ENCODE measurements at places on chromosomes 6 and 20.

DNA sequence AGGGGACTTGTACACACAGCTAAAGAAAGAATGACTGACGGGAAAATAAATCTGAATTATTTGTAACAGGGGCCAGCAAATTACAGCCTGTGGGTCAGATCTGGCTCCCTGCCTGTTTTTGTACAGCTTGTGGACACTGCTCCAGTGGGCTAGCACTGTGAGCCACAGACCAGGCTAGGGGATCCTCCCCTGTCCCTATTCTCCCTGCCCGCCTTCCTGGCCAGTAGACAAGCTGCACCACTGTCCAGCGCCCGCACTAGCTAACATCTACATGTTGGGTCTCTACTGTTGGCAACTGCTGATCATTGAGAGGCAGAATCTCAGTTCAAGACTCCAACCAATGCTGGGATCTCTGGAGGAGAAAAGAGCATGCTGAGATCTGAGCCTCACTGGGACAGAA lies 10.7 kb downstream of the OSER1 start:
- H3K36me3 ChIP-seq: peaks cover 25% of the 10 kb centered on the region
- no peak overlapping the region for H3K4me3 ChIP-seq
- no peaks in the 10 kb centered on the region for H3K4me1 ChIP-seq
- DNase-seq: no peak

GRCh38 chr6:147397306-147397705 lies 111.2 kb upstream of the SAMD5 start:
- H3K36me3 ChIP-seq: no peaks in the 10 kb centered on the region
- no peak overlapping the region for H3K4me3 ChIP-seq
- no peaks in the 10 kb centered on the region for H3K27me3 ChIP-seq
- no peaks in the 10 kb centered on the region for H3K4me1 ChIP-seq
- H3K27ac ChIP-seq: no peak overlapping the region
- no peak for DNase-seq

DNA sequence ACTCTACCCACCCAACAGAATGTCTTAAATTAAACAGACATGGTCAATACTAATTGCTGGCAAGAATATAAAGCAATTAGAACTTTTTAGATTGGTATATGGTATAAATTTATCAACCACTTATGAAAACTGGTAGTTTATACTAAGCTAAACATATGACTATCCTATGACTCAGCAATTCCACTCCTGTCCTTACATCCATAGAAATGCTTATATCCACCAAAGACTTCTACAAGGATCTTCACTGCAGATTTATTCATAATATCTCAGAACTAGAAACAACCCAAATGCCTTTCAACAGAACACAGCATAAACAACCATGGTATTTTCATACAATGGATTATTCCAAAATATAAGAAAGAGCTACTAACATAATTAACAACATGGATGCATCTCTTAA lies 4.6 kb downstream of the ZNF184 start:
- H3K27ac ChIP-seq: no peak overlapping the region
- H3K27me3 ChIP-seq: no peaks in the 10 kb centered on the region
- peaks cover 5% of the 10 kb centered on the region for H3K36me3 ChIP-seq

GRCh38 chr6:3939964-3940363 lies 90.8 kb downstream of the FAM50B start:
- DNase-seq: peak; percentile 12
- H3K27ac ChIP-seq: no peak overlapping the region
- H3K36me3 ChIP-seq: no peaks in the 10 kb centered on the region
- H3K4me1 ChIP-seq: peaks cover 9% of the 10 kb centered on the region
- H3K27me3 ChIP-seq: no peaks in the 10 kb centered on the region
- H3K4me3 ChIP-seq: no peak overlapping the region

GRCh38 chr6:70886071-70886470 lies 70.8 kb downstream of the B3GAT2 start:
- no peaks in the 10 kb centered on the region for H3K36me3 ChIP-seq
- DNase-seq: no peak
- no peak overlapping the region for H3K4me3 ChIP-seq
- H3K27me3 ChIP-seq: no peaks in the 10 kb centered on the region

DNA sequence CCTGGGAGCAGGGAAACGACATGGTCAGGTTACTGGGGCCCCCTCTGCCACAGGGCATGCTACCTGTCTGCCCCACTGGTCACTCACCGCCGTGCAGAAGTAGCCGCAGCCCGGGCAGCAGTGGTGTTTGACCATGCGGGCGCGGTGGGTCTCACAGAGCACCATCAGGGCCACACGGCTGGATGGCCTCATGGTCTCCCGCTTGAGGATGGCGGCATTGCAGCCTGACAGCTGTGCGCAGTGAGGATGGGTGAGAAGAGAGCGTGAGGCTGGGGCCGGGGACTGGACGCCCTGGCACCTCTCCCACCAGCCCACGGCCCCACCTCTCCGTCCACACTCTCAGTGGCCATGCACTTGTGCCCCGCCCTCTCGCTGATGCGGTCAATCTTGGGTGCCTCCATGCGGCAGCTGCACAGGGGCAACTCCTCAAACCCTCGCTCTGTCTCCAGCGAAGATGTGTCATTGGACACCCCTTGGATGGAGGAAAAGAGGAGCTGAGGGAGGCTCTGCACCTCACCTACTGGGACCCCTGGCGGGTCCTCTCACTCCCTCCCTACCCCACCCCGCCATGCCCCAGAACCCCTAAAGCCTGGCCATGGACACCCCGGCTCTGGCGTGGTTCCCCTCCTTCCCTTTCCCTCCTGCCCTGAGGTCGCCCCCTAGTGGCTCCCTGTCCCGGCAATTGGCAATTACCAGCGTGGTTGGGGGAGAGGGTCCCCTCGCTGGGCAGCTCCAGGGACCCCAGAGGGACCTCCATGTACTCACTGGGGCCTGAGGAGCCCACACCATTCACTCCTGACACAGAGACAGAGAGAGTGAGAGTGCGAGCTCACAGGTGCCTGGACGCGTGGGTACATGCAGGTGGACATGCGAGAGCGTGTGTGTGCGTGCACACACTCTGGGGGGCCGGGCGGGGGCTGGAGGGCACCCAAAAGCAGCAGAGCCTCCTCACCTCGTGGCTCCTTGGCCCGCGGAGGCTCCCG lies 8.9 kb downstream of the EHMT2 start:
- H3K27ac ChIP-seq: no peak overlapping the region
- H3K4me1 ChIP-seq: no peaks in the 10 kb centered on the region
- no peak for DNase-seq
- peaks cover 87% of the 10 kb centered on the region for H3K36me3 ChIP-seq
- no peaks in the 10 kb centered on the region for H3K27me3 ChIP-seq

DNA sequence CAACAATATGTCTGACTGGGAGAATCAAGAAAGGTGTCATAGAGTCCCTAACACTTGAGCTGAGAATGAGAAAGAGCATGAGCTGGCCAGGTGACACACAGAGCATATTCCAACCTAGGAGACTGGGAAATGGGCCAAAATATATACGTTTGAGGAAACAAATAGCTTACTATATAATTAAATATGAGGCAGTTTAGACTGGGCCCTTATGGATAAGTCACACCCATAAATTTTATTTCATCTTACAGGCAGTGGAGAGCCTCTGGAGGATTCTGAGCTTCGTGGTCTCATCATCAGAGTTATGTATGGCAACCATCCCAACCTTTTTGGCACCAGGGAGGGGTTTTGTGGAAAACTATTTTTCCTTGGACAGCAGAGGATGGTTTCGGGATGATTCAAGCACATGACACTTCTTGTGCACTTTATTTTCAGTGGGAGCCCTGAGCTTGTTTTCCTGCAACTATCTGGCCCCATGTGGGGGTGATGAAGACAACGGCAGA lies 12.9 kb upstream of the NQO2 start:
- H3K4me1 ChIP-seq: peaks cover 22% of the 10 kb centered on the region
- no peak overlapping the region for H3K4me3 ChIP-seq
- no peak overlapping the region for H3K27ac ChIP-seq
- no peaks in the 10 kb centered on the region for H3K36me3 ChIP-seq

DNA sequence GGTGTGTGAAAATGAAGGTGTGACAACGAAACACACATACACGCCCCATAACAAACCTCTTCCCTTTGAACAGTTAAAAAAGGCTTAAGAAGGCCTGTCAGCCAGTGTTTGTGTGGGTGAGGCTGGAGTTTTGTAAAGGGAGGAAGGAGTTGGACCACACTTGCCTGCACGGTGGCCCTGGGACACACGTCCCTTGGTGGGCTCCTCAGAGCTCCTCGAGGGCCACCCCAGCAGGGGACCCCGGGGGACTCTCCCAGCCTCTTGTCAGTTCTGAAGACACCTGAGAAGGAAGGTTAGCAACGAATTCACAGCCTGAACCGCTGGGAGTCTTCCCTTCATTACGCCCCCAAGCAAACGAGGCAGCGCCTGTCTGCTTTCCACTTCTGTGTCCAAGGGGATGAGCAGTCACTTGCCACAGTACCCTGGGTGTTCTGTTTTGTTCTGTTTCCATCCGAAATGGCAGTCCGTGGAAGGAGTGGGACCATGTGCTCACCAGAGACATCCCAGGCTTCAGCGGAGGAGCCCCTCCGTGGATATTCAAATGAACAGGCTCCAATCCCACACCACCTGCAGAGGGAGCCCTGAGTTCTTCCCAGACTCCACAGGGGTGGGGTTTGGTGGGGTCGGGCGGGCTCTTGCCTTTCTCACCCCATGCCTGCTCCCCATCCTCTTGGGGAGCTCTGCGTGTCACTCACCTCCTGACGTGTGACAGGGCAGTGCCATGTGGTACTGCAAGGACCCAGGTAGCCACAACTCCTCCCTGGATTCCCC lies 68.6 kb downstream of the NRN1 start:
- no peaks in the 10 kb centered on the region for H3K27me3 ChIP-seq
- H3K4me3 ChIP-seq: no peak overlapping the region
- H3K4me1 ChIP-seq: peaks cover 14% of the 10 kb centered on the region
- no peaks in the 10 kb centered on the region for H3K36me3 ChIP-seq

GRCh38 chr6:2021713-2022125 lies 223.7 kb downstream of the GMDS start:
- H3K27ac ChIP-seq: peak overlapping the region; percentile 75
- H3K27me3 ChIP-seq: peaks cover 23% of the 10 kb centered on the region
- H3K36me3 ChIP-seq: no peaks in the 10 kb centered on the region

- H3K27me3 ChIP-seq: no peaks in the 10 kb centered on the region
- DNase-seq: no peak
- no peak overlapping the region for H3K27ac ChIP-seq
- H3K4me1 ChIP-seq: no peaks in the 10 kb centered on the region
- no peak overlapping the region for H3K4me3 ChIP-seq
These were observed 20.2 kb upstream of the PAQR8 start for GRCh38 chr6:52341561-52342260.

DNA sequence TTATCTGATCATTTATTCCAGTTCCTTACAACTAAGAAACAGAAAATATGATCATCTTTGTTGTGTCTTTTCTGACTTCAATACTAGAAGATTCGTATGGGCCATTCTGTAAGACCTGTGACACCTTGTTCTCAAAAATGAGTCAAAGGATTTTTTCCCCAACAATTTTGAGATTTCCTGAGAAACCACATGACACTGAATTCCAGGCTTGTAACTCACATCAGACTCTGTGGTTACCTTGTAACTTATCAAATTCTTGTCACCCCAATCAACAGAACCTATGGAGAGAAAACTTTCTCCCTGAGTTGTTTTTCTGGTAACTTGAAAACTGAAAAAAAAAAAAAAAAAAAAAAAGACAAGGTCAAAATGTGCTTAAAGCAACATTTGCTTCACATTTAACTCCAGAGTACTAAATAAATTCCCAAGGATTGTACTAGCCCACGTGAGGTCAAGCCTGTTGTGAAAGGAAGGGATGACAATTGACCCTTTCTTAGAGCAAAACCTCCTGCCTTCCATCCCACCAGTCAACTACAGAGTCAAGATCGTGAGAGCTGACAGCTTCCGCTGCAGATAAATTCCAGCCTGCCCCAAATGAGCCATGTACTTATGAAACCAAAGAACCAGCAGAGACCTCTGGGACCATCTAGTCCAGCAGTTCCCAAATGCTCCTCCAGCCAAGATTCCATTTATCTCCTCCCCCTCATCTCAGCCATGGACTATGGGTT lies 140.3 kb downstream of the TBX18 start:
- no peak overlapping the region for H3K27ac ChIP-seq
- no peaks in the 10 kb centered on the region for H3K27me3 ChIP-seq
- no peaks in the 10 kb centered on the region for H3K36me3 ChIP-seq
- H3K4me1 ChIP-seq: no peaks in the 10 kb centered on the region
- H3K4me3 ChIP-seq: no peak overlapping the region

GRCh38 chr6:139133262-139134063 lies 1.4 kb upstream of the HECA start:
- H3K4me3 ChIP-seq: no peak overlapping the region
- H3K4me1 ChIP-seq: peaks cover 12% of the 10 kb centered on the region
- H3K36me3 ChIP-seq: no peaks in the 10 kb centered on the region
- DNase-seq: no peak

- no peak overlapping the region for H3K27ac ChIP-seq
- H3K27me3 ChIP-seq: no peaks in the 10 kb centered on the region
- H3K4me1 ChIP-seq: peaks cover 4% of the 10 kb centered on the region
These were observed 103.8 kb downstream of the NRSN1 start for GRCh38 chr6:24229696-24230405.

DNA sequence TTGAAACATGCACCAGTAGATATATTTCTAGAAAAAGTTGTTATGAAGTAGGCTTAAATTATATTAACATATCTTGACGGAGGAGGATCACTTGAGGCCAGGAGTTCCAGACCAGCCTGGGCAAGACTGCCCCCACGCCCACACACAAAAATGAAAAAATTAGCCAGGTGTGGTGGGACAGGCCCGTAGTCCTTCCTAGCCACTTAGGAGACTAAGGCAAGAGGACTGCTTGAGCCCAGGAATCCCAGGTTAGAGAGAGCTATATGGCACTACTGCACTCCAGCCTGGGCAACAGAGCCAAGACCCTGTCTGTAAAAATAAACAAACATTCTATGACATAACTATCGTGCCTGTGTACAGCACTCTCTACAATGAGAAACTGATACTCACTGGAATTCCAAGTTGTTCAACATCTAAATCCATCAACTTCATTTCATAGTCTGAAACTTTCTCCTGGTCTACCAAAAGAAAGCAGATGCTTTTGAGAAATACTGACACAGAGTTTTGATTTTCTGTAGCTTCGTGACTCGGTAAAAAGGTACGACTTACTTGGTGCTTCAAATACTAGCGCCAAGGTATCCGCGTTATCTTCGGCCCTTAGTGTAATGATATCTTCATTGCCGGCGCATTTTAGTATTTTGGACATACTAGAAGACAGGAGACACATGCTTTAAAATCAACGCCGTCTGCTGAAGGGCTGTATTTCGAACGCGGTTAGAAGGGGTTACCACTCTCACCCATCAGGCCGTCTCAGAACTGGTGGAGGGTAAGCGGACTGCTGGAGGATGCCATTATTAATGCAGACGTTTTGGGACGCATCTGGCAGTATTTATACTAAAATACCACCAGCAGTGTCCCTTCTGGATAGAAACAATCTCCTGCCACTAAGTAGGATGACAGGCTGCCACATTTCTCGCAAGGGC lies 1.3 kb downstream of the PCNA start:
- H3K4me1 ChIP-seq: peaks cover 14% of the 10 kb centered on the region
- DNase-seq: no peak
- no peaks in the 10 kb centered on the region for H3K27me3 ChIP-seq
- peak overlapping the region; percentile 96 for H3K4me3 ChIP-seq
- H3K27ac ChIP-seq: peak overlapping the region; percentile 97
- peaks cover 5% of the 10 kb centered on the region for H3K36me3 ChIP-seq

GRCh38 chr6:111183702-111184517 lies 96.6 kb downstream of the SLC16A10 start:
- no peaks in the 10 kb centered on the region for H3K36me3 ChIP-seq
- H3K27me3 ChIP-seq: no peaks in the 10 kb centered on the region
- DNase-seq: no peak

Measured in spinal cord (tissue), 10 donors.